ENCODE measurements at places on chromosomes 5 and 9. TPM values are rescaled to one million over a fixed set of nuclear protein-coding genes. Genes with fewer than 3 reads are reported as not detected.
A peak's percentile ranks its signal among the peaks of the same experiment; 100 is the strongest.

DNA sequence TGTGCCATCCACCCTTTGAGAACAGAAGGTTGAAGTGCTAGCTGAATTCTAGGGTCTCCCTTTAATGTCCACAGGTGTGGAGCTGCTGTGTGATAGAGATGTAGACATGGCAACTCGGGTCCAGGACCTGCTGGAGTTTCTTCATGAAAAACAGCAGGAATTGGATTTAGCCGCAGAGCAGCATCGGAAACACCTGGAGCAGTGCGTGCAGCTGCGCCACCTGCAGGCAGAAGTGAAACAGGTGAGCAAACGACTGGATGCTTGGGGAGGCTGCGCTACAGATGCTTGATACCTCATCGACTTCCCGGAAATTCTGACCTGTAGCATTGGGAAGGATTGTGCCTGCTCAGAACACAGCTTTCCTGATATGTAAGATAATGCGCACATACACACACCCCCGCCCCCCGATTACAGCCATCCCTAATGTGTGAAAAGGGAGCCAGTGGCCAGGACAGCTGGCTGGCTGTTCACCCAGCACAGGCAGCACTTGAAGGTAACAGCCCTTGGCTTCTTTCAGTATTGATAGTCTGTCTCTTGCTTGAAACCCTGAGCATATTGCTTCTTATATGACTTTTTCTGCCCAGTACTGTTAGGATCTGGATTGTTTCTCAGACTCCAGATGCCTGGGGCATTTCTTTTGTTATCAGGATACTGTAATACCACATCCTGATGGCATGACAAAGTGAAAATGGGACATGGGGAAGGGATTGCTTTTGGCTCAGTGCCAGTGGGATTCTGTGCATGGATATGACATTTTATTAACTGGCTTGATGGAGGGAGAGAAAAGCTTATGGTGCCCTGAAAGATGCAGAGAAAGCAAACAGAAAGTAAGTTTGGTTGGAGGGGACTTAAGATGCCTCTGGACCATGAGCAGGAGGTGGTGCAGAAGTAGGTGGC, 216.8 kb upstream of the OTULINL start:
- H3K27ac ChIP-seq, result no peak overlapping the region
- H3K27me3 ChIP-seq, result no peaks in the 10 kb centered on the region
- no peaks in the 10 kb centered on the region for H3K36me3 ChIP-seq
- no peak for DNase-seq

The DMRT3 gene
- 0.30 TPM for total RNA-seq

DNA sequence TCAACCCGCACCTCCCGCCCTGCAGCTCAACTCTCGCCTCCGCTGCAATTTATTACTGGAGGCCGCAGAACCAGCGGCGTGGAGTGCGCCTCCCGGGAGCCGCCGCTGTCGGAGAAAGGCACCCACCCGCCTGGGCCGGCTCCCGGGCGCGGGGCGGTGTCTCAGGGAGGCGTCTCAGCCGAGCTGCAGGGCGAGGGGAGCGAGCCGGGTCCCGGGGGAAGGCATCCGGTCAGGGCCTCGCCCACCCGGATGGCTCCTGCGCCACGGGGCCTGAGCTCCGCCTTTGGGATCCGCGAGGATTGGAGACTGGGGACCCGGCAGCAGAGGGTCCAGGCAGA, 32.9 kb downstream of the TSPAN17 start:
- H3K4me1 ChIP-seq, result peaks cover 9% of the 10 kb centered on the region
- no peaks in the 10 kb centered on the region for H3K36me3 ChIP-seq
- H3K27ac ChIP-seq, result no peak overlapping the region

- H3K27ac ChIP-seq, result peak overlapping the region; percentile 41
- H3K27me3 ChIP-seq, result no peaks in the 10 kb centered on the region
- no peaks in the 10 kb centered on the region for H3K36me3 ChIP-seq
- no peak overlapping the region for H3K4me3 ChIP-seq
- no peak for DNase-seq
- H3K4me1 ChIP-seq, result no peaks in the 10 kb centered on the region
Measured at GRCh38 chr9:136954270-136955083, 2.4 kb downstream of the LCN12 start.

- H3K27ac ChIP-seq, result no peak overlapping the region
- H3K4me1 ChIP-seq, result no peaks in the 10 kb centered on the region
- DNase-seq, result no peak
- H3K27me3 ChIP-seq, result no peaks in the 10 kb centered on the region
Measured at GRCh38 chr5:66904189-66904588, 292.4 kb downstream of the CD180 start.

- peaks cover 58% of the 10 kb centered on the region for H3K4me1 ChIP-seq
- no peak for DNase-seq
- H3K36me3 ChIP-seq, result peaks cover 4% of the 10 kb centered on the region
- no peaks in the 10 kb centered on the region for H3K27me3 ChIP-seq
- H3K27ac ChIP-seq, result peak overlapping the region; percentile 91
Measured at GRCh38 chr9:133029994-133030316, 842 bp upstream of the GTF3C5 start.

The CCL28 gene
- total RNA-seq, result 2.7 TPM

DNA sequence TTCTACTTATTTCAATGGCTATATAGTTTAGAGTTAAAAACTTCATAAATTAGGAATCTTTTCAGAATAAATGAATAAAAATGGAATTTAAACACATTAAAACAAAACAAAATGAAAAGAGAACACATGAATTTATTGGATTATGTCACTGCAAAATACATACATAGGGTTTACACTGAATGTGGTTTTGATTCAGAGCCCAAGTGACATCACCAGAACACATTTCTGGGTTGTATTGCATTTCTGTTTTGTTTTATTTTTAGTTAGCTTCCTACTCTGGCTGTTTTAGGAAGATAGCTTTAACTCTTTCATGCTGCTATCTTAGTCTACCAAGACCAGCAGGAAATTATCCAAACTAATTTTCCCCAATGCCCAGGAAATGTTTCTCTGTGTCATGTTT, 1935.0 kb downstream of the EFNA5 start:
- no peak overlapping the region for H3K4me3 ChIP-seq
- no peak for DNase-seq
- no peak overlapping the region for H3K27ac ChIP-seq
- no peaks in the 10 kb centered on the region for H3K4me1 ChIP-seq

The PCDHA5 gene
- total RNA-seq, result 0.39 TPM

DNA sequence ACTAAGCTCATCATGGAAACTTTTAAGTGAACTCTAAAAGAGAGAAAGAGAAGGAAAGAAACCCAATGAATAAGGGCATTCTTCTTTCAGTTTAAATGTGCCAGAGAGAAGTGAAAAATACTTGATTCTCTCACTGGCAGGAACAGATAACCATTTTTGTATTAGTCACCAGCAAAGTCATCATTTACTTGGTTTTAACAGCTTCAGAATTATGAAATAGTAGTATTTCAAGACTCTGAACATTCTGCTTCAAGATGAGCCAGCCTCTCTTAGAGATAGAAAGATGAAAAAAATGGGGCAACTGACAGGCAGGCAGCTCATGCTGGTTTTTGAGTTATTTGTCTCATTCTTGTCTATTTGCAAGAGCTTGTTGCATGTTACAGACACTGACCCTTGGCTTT, 103.5 kb downstream of the GCNT1 start:
- no peak for DNase-seq
- no peaks in the 10 kb centered on the region for H3K27me3 ChIP-seq
- H3K36me3 ChIP-seq, result no peaks in the 10 kb centered on the region
- H3K4me1 ChIP-seq, result peaks cover 41% of the 10 kb centered on the region
- H3K27ac ChIP-seq, result peak overlapping the region; percentile 12

The PCDHGA11 gene
- 9.2 TPM for total RNA-seq

The DOK3 gene
- total RNA-seq, result 20.1 TPM

- no peaks in the 10 kb centered on the region for H3K36me3 ChIP-seq
- no peak overlapping the region for H3K4me3 ChIP-seq
- no peaks in the 10 kb centered on the region for H3K4me1 ChIP-seq
- H3K27ac ChIP-seq, result no peak overlapping the region
Measured at GRCh38 chr5:175131432-175131831, 312.6 kb downstream of the DRD1 start.

- DNase-seq, result no peak
- H3K36me3 ChIP-seq, result no peaks in the 10 kb centered on the region
- no peak overlapping the region for H3K4me3 ChIP-seq
- H3K27me3 ChIP-seq, result no peaks in the 10 kb centered on the region
- peaks cover 8% of the 10 kb centered on the region for H3K4me1 ChIP-seq
Measured at GRCh38 chr5:173581408-173582215, 34.8 kb downstream of the BOD1 start.

The CXCL14 gene
- 87.5 TPM for total RNA-seq

- no peak overlapping the region for H3K4me3 ChIP-seq
- no peaks in the 10 kb centered on the region for H3K4me1 ChIP-seq
- H3K36me3 ChIP-seq, result no peaks in the 10 kb centered on the region
Measured at GRCh38 chr9:27771803-27772545, 198.7 kb upstream of the C9orf72 start.

GRCh38 chr9:84851935-84852585, 182.5 kb downstream of the NTRK2 start:
- H3K27me3 ChIP-seq, result no peaks in the 10 kb centered on the region
- H3K4me3 ChIP-seq, result no peak overlapping the region
- no peaks in the 10 kb centered on the region for H3K4me1 ChIP-seq
- no peaks in the 10 kb centered on the region for H3K36me3 ChIP-seq
- DNase-seq, result peak; percentile 22

The PCDHB7 gene
- total RNA-seq, result 5.1 TPM
